ENCODE measurements at places on chromosomes 12 and 14.

DNA sequence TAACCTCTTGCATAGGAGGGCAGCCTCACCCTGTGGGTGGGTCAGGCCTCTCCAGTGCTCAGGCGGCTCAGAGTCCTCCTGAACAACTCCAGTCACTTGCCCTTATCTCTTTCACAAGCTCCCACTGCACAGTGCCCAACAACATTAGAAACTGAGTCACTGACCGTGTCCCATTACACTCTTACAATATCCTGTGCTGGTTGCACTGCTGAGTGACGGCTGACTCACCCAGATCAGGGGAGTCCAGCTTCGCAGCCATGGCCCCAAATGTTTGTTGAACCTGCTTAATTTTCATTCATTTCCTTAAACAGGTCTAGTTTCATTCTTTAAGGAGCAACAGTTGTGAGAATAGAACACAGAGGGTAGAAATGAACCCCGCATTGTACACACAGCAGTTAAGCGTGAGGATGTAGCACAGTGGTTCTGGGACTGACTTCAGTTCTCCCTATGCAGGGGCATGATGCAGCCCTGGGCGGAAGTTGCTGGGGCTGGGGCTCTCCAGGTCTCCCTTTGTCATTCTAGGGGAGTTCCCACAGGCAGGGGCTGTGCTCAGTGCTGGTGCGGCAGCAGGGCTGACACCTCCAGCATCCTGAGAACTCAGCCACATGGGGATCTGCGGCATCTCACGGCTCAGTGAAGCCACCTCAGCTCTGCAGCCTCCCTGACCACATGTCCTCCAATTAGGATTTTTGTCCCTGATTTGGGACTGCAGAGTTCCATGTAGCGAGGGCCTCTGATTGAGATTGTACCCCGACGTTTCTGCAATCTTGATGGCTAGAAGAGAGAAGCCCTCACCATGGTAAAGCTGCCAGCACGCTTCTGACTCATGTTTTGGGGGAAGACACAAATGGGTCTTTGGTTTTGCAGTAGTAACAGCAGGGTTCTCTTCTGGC lies 16.1 kb downstream of the GPR68 start:
- DNase-seq, result peak; percentile 45

- no peak for DNase-seq
Measured at GRCh38 chr14:77228056-77228455, 43.0 kb downstream of the NGB start.

- DNase-seq, result no peak
Measured at GRCh38 chr12:71157601-71158233, at the start of gene TSPAN8. Gene TSPAN8 (minus strand): TSS chr12:71157999. CDS start chr12:71157678, 321 bp downstream.

DNA sequence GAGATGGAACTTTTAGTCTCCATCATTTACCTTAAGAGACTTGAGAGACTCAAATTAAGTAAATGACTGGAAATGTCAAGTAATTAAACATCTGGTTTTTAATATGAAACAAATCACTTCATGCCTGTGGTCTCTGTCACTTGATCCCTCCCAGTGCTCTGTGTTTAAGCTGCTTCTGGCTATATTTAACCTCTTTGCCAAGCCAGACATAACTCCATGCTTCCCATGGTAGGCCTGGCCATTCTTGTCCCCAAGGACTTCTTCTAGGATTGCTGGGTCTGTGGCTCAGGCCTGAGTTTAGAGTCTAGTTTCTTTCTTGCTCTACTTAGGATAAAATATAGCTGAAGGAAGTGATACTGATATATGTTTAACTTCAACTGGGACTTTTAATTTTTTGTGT lies 1013.6 kb downstream of the FLRT2 start:
- no peak for DNase-seq

DNA sequence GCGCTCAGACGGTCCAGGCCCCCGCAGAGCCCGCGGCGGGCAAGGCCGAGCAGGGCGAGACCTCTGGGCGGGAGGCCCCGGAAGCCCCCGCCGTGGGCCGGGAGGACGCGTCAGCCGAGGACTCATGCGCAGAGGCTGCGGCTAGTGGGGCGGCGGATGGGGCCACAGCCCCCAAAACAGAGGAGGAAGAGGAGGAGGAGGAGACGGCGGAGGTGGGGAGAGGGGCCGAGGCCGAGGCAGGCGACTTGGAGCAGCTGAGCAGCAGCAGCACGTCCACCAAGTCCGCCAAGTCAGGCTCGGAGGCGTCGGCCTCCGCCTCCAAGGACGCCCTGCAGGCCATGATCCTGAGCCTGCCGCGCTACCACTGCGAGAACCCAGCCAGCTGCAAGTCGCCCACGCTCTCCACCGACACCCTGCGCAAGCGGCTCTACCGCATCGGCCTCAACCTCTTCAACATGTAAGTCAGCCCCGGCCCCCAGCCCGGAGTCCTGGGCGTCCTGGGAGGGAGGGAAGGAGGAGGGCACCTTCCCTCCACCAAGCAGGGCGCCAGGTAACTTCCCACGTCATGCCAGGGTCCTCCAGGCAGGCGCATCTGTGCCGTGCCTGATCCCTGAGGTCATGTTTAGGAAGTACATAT lies 72.4 kb downstream of the IQSEC3 start:
- DNase-seq, result no peak

Data from GM03348 (cell line).